ENCODE measurements at places on chromosomes 16 and 17.
A peak's percentile ranks its signal among the peaks of the same experiment; 100 is the strongest.

DNA sequence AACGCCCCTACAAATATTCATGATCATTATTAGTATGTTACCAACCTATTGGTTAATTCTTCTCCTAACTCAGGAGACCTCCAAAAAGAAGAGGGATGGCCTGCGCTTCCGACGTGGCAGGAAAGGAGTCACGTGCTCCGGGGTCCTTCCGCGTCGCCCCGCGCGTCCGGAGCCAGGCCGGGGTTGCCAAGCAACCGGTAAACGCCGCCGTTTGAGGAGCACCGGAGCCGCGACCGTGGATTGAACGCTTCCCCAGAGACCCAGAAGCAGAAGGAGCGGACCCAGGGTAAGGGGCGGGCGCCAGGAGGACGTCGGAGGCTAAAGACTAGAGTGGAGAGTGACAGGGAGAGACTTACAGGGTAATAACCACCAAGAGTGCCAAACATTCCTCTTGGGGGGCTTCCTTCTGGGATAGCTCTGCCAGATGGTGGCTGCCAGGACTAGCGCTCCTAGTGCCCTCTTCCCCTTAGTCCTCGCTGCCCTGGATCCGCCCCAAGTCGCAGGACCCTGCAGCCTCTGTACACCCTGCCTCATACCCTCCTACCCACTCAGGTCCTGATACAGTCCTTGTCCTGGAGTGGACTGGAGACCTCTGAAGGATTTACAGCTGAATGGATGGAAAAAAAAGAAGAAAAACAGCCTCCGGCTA lies at the start of gene DNAI2:
DNAI2 (plus strand) TSS at position 175 of the 649 bp plus-strand sequence. CDS start 7,584 bp downstream, outside the sequence.
- no peaks in the 10 kb centered on the region for H3K36me3 ChIP-seq
- H3K4me1 ChIP-seq, result peaks cover 14% of the 10 kb centered on the region
- no peak within 1 kb of the TSS for H3K4me3 ChIP-seq
- DNase-seq, result peak; percentile 34
- H3K27me3 ChIP-seq, result no peaks in the 10 kb centered on the region

GRCh38 chr16:11328172-11329070 lies 16.8 kb upstream of the RMI2 start:
- peak; percentile 90 for DNase-seq
- no peaks in the 10 kb centered on the region for H3K36me3 ChIP-seq
- no peak overlapping the region for H3K4me3 ChIP-seq
- peak overlapping the region; percentile 91 for H3K27ac ChIP-seq

DNA sequence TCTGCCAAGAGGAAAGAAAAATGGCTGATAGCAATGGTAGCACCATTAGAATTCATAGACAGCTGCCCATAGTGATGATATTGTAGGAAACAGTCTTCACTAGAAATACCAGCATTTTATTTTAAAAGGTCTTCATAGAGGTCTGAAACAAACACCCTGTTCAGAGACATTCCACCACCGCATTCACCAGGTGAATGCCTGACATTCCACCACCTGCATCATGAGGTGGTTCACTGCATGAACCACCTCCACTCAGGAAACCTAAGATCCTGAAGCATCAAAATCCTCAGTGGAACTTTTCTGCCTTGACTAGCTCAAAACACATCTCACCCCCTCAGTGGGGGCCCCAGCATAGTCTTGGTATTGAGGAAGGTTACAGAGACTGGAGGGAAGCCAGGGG lies 91.5 kb upstream of the COX10 start:
- H3K4me1 ChIP-seq, result no peaks in the 10 kb centered on the region
- H3K27ac ChIP-seq, result no peak overlapping the region
- no peaks in the 10 kb centered on the region for H3K36me3 ChIP-seq

DNA sequence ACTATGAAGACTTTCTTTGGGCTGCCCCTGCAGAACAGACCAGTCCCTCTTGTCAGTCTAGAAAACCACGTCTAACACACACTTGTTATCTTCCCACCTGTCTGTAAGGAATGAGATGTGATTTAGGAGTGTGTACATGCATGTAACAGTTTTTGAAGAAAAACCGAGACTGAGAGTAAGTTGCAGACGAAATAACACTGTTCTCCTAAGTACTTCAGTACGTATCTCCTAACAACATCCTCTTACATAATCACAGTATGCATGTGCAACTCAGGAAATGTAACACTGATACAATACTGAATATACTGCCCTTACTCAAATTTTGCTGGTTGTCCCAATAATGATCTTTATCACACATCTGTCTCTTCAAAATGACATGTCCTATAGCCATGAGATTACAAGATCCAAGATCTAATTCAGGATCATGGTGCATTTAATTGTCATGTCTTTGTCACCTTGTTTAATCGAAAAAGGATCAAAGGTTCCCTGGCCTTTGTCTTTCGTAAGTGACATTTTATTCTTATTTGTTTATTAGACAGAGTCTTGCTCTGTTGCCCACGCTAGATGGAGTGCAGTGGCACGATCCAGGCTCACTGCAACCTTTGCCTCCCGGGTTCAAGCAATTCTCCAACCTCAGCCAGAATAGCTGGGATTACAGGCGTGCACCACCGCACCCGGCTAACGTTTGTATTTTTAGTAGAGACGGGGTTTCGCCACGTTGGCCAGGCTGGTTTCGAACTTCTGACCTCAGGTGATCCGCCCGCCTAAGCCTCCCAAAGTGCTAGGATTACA lies 25.6 kb downstream of the CREBBP start:
- H3K27ac ChIP-seq, result peak overlapping the region; percentile 22
- peaks cover 35% of the 10 kb centered on the region for H3K4me1 ChIP-seq
- peaks cover 19% of the 10 kb centered on the region for H3K36me3 ChIP-seq
- DNase-seq, result no peak
- no peaks in the 10 kb centered on the region for H3K27me3 ChIP-seq

DNA sequence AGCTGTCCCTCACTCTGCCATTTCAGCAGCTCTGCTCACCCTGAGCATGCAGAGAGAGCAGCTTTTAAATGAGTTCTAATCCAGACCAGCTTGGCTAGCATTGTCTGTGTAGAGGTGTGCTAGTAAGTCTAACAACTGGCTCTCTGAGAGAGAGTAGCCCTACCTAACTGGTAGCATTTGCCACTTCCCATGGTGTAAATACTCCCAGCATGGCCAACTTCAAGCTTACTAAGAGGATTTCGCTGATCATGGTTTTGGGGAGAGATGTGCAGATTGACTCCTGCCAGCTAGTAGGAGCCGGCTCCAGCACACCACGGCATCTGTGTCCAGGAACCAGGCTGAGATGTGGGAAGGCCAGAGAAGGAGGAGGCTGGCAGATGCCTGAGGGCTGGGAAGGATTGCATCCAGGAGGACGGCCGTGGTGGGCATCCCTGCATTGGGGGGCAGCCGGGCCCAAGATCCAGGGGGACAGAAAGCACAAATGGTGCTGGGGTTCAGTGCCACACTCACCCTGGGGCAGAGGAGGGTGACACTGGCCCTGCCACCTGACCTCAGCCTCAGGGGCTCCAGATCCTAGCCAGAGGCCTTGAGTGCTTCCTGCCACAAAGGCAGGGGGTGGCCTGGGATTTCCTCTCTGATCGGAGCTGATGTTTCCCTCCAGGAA lies 394.9 kb upstream of the TNRC6C start:
- H3K27ac ChIP-seq, result no peak overlapping the region
- H3K4me3 ChIP-seq, result no peak overlapping the region
- no peak for DNase-seq
- no peaks in the 10 kb centered on the region for H3K27me3 ChIP-seq
- no peaks in the 10 kb centered on the region for H3K36me3 ChIP-seq

DNA sequence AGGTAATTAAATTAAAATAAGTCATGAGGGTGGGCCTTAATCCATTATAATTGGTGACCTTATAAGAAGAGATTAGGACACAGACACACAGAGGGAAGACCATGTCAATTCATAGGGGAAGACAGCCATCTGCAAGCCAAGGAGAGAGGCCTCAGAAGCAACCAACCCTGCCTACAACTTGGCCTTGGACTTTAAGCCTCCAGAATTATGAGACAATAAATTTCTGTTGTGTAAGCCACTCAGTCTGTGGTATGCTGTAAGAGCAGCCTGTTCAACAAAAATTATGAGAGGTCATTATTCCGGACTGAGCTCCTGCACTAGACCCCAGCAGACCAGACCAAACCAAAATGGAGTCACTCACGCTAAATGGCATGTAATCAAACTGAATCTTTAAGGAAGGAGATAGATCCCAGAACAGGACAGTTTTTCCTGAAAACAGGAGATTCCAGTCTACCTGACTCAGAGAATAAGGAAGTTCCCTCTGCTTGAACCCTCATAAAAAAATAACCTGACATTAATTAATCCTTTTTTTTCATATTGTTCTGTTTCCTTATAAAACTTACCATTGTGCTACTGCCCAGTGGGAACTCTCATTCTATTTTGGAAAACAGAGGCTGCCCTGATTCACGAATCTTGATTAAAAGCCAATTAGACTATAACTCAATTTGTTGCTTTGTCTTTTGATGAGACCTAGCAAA lies 74.3 kb downstream of the DNAH3 start:
- no peak overlapping the region for H3K27ac ChIP-seq
- DNase-seq, result no peak
- H3K4me3 ChIP-seq, result no peak overlapping the region
- no peaks in the 10 kb centered on the region for H3K4me1 ChIP-seq
- H3K27me3 ChIP-seq, result no peaks in the 10 kb centered on the region
